ENCODE measurements at places on chromosomes 4 and X.

- DNase-seq: no peak
These were observed 34.5 kb upstream of the PGRMC1 start for GRCh38 chrX:119201570-119201969.

DNA sequence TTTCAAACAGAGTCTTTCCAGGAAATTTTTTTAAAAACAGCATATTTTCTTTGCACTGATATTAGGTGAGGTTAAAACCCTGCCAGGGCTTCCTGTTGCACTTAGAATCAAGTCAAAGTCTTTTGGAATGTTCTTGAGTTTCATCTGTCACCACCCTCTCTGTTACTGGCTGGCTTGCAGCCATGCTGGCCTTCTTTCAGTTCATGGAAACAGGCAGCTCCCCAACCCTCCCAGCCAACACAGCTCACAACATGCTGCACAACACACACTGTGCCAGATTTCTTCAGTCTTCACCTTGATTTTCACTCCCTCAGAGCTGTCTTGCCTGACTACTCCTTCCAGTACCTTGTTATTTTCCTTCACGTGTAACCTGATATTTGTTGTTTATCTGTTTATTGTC lies 129.5 kb downstream of the KCNIP4 start:
- DNase-seq: no peak

DNA sequence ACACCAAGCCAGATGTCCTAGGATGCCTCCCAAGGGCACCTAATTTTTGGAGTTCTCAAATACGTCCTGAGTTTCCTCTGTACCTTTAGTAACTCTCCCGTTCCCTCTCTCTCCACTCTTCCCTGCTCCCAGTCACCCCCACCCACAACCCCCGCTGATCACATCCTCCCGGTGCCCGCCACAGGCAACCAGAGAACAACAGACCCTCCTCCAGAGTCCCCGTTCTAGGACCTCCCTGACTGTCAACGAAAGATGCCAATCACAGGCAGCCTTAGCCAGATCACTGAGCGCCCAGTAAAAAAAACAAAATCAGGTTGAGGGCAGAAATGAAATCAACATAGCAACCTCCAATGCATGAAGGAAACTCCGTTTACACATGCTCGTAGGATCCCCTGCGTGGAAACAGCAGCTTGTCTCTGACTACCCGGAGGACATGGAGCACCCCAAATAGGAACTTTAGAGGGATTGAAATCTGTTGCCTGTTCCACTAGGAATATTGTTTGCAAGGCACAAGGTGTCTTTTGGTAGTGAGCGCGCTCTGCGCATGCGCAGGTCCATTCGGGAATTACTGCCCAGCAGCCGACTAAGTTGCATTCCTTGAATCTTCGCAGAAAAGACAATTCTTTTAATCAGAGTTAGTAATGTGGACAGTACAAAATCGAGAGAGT lies at the start of gene GABRB1:
Gene GABRB1 (plus strand): TSS at position 557 of the 668 bp plus-strand sequence.
- peak; percentile 70 for DNase-seq

GRCh38 chr4:147223576-147223975 lies 257.3 kb upstream of the EDNRA start:
- DNase-seq: no peak

DNA sequence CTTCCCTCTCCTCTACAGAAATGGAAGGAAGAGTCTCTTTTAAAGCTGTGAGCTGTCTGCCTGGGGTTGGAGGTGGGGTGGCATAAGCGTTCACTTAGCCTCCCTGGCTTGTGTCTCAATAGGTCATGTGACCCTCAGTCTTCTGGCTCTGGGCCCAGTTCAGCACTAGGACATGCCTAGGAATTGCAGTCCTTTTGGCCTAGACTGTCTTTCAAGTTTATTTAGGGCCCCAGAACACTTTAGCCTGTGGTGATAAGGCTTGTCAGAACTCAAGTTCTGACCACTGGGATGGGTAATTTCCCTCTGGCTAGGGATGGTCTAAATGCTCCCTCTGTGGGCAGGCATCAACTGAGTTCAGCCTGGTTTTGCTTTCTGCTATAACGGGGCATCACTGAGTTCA lies 34.3 kb upstream of the ARMCX4 start:
- no peak for DNase-seq

DNA sequence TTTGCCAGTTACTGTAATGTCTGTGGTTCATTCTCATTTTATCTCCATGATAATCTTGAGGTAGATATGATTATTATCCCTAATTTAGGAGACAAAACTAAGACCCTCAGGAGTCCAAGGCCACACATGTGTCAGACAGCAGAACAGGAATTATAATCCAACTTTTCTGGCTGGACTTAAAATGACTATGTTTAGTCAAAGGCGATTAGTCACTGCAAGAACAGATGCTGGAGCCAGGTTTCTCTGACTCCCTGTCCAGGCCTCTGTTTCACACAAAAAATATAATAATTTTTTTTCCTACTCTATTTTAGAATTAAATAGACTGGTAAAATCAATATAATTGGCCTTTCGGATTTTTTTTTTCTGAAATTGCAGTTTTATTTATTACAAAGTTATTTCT lies 56.7 kb upstream of the TMEM131L start:
- no peak for DNase-seq

DNA sequence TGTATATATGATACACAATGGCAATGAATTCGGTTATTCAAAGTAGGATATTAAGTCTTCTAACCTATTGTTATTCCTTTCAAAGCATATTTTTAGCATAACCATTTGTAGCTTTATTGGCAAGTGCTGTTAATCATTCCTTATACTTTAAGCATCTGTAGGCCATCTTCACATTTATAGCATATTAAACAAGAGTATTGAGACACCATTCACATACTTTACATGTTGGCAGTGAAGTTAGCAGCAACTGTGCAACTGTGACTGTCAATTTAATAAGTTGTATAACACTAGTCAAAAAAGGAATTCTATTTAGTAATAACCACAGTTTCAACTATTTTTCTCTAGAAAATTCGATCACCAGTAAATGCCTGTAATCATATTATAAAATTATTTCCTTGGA lies 107.3 kb upstream of the MYOZ2 start:
- DNase-seq: no peak

DNA sequence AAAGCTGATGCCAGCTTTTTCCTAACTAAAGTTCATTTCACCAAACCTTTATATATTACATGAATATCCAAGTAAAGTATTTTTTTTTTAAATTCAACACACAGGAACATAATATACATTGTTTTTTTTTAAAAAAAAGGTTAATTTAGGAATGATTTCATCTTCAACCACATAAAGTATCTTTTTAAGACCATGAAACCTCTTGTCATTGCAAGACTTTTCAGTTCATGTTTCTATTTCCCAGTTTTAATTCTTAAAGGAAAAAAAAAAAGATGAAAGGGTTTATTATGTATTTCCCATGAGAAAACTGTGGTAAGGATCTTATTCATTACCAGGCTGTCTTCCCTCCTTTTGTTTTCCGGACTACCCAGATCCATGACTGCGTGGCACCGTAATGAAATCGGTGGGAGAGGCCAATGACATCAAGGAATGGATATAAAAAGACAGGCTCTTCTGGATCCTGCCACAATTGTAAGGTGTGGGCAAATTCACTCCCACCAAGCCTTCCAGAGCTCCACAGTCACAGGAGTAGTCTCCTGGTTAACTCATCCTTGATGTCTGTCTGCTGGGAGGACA lies 84.7 kb upstream of the CBR4 start:
- DNase-seq: no peak
